Activated CD4-positive, alpha-beta memory T cell treated with anti-CD3 and anti-CD28 coated beads for 36 hours (primary cell): ENCODE measurements at places on chromosomes 7 and 10. TPM values are rescaled to one million over a fixed set of nuclear protein-coding genes. Genes with fewer than 3 reads are reported as not detected.

The GRM3 gene
- total RNA-seq = not detected

- no peaks in the 10 kb centered on the region for H3K4me1 ChIP-seq
- DNase-seq = no peak
- no peaks in the 10 kb centered on the region for H3K36me3 ChIP-seq
- H3K4me3 ChIP-seq = no peak overlapping the region
- H3K27ac ChIP-seq = no peak overlapping the region
- H3K27me3 ChIP-seq = no peaks in the 10 kb centered on the region
Observed at GRCh38 chr7:84939888-84940287, 247.0 kb downstream of the SEMA3D start.

The PRSS2 gene
- not detected for total RNA-seq

DNA sequence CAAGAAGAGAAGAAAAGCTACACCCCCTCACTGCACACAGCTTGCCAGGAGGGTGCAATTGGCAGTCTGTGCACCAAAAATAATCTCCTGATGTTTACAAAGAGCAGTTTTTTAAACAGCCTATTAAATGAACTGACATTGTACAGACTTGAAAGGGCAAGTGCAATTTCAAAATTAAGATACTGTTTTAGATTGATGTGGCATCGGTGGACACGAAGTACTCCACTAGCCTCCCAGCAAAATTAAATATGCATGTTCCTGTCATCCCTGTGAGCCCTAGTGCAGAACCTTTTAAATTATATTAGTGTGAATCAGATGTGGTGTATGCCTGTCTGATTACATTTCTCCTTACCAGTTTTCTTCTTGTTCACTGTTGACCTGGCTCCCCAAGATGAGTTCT lies 87.9 kb downstream of the WIPF3 start:
- H3K4me1 ChIP-seq = no peaks in the 10 kb centered on the region
- no peak for DNase-seq
- H3K36me3 ChIP-seq = no peaks in the 10 kb centered on the region
- H3K27ac ChIP-seq = no peak overlapping the region
- peaks cover 14% of the 10 kb centered on the region for H3K27me3 ChIP-seq

DNA sequence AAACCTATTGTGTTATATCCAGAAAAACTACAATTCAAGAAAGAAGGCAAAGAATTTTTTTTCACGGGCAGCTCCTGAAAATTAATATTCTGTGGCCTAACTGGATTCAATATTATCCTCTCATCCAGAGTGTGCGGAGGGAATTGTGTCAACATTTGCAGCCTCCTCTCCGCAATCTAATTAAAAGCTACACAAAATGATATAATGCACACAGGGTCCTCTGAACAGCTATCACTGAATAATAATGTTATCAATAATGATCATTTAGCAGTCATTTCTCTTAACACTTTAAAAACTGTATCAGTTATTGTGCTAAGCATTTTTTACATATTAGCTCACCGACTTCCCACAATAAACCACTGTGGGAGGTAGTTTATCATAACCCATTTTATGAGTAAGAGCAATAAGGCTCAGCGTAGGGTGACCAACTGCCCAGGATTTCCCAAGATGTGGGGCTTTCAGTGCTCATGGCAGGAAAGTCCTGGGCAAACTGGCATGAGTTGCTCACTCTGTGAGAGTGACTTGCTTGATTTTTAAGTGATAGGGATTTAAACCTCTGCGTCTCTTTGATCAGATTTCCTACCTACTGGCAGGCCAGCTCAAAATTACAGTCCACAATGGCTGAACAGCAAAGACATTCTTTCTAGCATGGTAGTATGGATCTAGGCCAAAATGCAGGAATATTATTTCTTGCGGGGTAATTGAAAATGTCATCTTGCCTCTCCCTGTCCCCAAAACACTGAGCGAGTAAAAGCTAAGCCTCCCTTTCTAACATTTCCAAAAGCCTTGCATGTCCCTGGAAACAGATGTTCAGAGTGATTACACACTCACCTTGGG lies 65.7 kb downstream of the AOAH start:
- no peaks in the 10 kb centered on the region for H3K27me3 ChIP-seq
- no peaks in the 10 kb centered on the region for H3K36me3 ChIP-seq
- no peak overlapping the region for H3K27ac ChIP-seq
- no peak overlapping the region for H3K4me3 ChIP-seq

The WNT8B gene
- 0.36 TPM for total RNA-seq

GRCh38 chr7:42035210-42035609 lies 201.8 kb downstream of the GLI3 start:
- no peak overlapping the region for H3K4me3 ChIP-seq
- no peaks in the 10 kb centered on the region for H3K27me3 ChIP-seq
- no peak overlapping the region for H3K27ac ChIP-seq

DNA sequence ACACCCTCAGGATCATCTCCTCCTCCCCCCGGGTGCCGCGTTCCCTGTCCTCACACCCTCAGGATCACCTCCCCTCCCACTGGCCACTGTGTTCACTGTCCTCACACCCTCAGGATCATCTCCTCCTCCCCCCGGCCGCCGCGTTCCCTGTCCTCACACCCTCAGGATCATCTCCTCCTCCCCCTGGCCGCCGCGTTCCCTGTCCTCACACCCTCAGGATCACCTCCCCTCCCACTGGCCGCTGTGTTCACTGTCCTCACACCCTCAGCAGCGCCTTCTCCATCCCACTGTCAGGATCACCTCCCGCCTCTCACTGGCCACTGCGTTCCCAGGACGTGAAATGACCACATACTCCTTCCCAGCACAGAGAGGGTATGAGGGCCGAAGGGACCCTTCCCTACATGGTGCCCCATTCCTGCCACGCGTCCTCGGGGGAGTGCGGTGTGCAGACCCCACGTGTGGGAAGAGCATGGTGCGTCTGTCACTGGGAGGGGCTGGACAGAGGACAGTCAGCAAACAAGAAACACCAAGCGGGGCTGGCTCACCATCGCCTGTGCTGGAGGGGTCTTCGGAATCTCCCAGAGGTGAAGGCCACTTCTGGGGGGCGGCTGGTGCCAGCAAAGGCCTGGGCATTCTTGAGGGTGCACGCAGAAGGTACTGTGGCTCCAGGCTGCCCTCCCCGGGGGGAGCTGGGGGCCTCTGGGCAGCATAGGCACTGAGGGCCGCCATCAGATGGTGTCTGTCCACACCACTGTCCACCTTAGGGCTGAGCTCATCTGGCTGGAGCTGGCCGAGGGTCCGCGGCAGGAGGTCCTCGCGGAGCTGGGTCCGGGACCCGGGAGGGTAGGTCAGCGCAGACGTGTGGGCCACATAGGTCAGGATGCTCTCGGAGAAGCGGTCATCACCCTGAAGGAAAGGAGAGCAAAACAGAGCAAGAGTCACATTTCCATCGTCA lies 421.0 kb downstream of the PTPRN2 start:
- H3K4me3 ChIP-seq = no peak overlapping the region
- no peaks in the 10 kb centered on the region for H3K36me3 ChIP-seq
- no peaks in the 10 kb centered on the region for H3K27me3 ChIP-seq
- no peaks in the 10 kb centered on the region for H3K4me1 ChIP-seq
- DNase-seq = no peak

- H3K27me3 ChIP-seq = peaks cover 45% of the 10 kb centered on the region
- H3K36me3 ChIP-seq = no peaks in the 10 kb centered on the region
- peaks cover 16% of the 10 kb centered on the region for H3K4me1 ChIP-seq
- peak overlapping the region; percentile 61 for H3K4me3 ChIP-seq
- no peak overlapping the region for H3K27ac ChIP-seq
- peak; percentile 68 for DNase-seq
Observed at GRCh38 chr7:6530626-6531491, 20.4 kb downstream of the GRID2IP start.
